ENCODE measurements at places on chromosomes 3 and 15.

DNA sequence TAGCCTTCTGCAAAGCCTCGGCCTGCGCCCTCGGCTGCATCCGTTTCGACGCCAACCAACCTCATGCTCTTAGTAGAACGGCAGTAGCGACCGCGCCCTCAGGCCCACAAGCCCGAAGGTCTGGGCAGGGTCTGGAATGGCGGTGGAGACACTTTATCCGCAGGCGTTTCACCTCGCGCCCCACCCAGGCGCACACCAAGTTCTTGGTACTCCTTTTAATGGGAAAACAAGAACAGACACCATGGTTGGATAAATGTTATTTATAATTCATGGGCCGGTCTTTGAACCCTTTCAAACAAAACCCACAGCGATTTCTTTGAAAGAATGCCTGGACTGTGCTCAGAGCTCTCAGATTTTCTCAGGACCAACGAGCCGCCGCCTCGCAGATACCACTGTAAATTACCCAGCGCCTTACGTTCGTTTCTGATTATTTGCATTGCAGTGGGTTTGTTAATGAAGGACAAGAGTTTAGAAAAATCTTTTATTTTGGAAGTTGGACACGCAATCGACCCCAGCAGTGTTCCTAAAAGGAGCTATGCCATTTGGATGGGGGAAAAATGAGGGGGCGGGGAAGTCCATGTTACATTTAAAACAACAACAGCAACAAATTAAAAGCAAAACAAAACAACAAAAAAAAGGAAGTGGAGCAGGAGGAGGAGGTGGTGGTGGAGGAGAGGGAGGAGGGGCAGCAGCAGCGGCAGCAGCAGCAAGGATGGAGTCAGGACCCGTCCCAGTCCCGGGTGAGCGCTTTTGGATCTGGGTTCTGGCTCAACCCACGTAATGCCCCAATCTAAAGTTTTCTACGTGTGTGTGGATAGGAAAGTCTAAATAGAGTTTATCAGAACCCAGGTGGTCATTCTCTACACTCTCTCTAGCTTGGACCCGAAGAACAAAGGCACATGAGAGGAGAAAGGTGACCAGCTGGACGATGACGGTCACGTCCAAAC is 993 bp upstream of the ISL2 start:
- DNase-seq: no peak

GRCh38 chr3:104635872-104636580 is 730.7 kb upstream of the ALCAM start:
- no peak for DNase-seq

DNA sequence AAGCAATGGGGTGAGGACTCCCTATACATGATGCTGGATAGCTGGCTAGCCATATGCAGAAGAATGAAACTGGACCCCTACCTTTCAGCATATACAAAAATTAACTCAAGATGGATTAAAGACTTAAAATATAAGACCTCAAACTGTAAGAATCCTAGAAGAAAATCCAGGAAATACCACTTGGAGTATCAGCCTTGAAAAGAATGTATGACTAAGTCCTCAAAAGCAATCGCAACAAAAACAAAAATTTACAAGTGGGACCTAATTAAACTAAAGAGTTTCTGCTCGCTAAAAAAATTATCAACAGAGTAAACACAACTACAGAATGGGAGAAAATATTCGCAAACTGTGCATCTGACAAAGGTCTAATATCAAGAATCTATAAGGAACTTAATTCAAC is 94.3 kb downstream of the XRN1 start:
- DNase-seq: no peak

DNA sequence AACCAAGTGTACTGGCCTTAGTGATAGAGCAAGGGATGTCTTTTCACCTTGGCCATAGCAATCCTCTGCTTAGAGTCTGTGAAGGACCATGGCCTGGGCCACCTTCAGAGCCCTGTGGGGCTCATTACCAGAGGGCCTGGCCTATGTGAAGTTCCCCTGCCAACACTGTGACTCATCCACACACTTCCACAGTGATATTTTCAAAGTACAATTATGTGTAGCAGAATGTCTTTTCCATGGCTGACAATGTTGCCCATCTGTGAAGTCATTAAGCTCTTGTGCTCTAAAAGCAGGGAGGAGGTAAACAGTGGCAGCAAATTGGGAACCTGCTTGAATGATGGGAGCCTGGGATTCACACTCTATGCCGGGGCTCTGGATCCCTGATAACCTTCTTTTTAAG is 12.2 kb upstream of the CACNA1D start:
- no peak for DNase-seq

- DNase-seq: no peak
These were observed 34.7 kb downstream of the HCN4 start for GRCh38 chr15:73334086-73334485.
